ENCODE measurements at places on chromosomes 13 and 19. TPM values are rescaled to one million over a fixed set of nuclear protein-coding genes. Genes with fewer than 3 reads are reported as not detected.

The CCDC106 gene
- 10.7 TPM for total RNA-seq

The VWA8 gene
- total RNA-seq, result 24.2 TPM

The C5AR1 gene
- 0.39 TPM for total RNA-seq

The GPR12 gene
- not detected for total RNA-seq

The ZNF208 gene
- total RNA-seq, result 0.33 TPM

Measured in smooth muscle cell of the pulmonary artery (primary cell).